Osteoblast (primary cell): ENCODE measurements at places on chromosomes 7 and 10.

DNA sequence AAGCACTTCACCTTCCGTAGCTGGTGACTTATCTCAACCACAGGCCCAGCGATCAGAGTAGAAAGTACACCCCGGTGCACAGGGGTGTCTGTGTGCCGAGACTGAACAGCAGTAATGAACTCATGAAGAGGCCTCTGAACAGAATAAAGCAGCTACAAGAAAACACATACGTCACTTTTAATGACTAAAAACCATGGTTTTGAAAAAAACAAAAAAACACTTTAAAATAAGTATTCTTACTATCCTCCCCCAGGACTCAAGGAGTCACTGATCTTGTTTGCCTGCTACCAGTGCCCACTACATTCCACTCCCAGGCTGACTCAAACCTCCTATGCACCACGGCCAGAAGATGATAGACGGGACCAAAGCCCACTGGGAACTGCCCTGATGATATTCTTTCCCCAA is 53.8 kb downstream of the NCAPG2 start:
- DNase-seq, result peak; percentile 98

DNA sequence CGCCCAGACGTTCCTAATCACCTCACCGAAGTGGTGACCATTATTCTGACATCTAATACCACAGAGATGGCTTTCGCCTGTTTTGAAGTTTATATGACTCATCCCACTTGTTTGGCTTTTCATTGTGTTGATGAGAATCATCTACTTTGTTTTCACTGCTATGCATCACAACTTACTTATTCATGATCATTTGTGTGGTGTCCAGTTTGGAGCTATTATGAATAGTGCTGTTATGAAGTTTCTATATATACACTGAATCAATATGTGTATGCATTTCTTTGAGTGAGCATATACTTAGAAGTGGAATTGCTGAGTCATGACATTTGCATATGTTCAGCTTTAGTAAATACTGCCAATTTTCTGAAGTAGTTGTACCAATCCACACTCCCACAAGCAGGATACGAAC is 38.6 kb upstream of the TNKS2 start:
- no peak for DNase-seq

- peak; percentile 51 for DNase-seq
These were observed 45.3 kb upstream of the PRKAR1B start for GRCh38 chr7:772392-772791.

DNA sequence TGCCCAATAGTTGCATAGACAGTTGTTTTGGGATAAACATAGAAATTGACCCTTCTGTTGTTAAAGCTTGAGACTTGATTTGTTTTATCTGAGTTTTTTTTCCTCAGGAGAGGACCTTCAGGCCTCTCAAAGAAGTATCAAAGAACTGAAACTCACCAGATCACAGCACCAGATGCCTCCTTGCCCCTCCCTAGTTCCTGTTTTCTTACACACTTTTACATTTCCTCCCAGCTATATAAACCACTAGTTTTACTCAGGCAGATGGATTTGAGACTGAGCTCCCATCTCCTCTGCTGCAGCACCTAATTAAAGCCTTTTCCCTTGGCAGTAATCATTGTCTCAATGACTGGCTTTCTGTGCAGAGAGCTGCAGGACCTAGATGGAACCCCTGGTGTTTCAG is 150.6 kb upstream of the NRG3 start:
- no peak for DNase-seq

- no peak for DNase-seq
These were observed 2.2 kb upstream of the NOM1 start for GRCh38 chr7:156947120-156947843.

GRCh38 chr10:93715345-93715744 is 13.0 kb upstream of the FRA10AC1 start:
- no peak for DNase-seq

GRCh38 chr7:96067321-96067720 is 254.6 kb downstream of the SLC25A13 start:
- DNase-seq, result peak; percentile 27

DNA sequence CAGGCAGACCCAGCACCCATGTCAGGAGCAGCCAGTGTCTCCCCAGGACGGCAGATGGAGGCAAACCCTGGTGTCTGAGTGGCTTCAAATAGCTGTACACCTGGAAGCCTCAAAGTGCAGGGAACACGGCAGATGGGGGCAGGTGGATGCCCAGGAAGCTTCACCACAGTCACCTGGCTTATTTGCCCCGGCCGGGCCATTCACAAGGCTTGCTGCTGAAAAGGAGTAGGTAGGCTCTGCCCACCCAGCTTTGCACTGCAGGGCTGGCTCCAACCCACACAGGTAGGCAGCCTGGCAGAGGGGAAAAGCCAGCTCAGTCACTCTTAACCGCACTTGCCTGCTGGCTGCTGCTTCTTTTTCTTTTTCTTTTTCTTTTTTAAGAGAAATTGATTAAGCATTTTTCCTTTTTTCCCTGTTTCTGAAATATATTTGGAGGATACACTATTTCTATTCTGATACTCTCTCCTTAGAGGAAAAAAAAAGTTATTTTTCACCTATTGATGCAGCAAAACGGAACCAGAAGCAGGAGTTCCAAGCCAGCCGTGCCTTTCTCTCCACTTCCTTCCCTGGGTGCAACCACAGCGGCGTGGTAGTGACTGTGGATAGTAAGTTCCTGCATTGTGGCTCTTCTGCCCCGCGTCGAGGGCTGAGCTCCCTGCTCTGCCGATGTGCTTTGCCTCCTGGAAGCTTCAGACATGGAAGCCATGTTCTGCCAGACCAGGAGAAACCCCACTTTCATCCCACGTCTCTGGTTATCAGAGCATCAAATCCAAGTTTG is 118.3 kb downstream of the KLF6 start:
- DNase-seq, result no peak

GRCh38 chr7:106545275-106545674 is 115.7 kb downstream of the CCDC71L start:
- no peak for DNase-seq

- no peak for DNase-seq
These were observed 237.9 kb upstream of the MYO3A start for GRCh38 chr10:25696013-25696708.

DNA sequence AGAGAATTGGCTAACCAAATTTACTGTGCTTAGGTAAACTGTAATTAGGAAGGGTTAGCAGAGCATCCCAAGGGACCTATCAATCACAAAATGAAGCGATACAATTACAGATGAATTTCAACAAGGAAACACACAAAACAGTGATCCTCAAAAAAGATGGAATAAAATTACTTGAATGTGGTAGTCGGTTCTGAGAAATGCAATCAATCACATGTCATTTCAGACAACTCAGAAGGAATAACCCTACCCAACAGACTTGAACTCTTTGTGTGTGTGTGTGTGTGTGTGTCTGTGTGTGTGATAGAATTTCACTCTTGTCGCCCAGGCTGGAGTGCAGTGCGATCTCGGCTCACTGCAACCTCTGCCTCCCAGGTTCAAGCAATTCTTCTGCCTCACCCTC is 43.5 kb downstream of the ST8SIA6 start:
- DNase-seq, result no peak

DNA sequence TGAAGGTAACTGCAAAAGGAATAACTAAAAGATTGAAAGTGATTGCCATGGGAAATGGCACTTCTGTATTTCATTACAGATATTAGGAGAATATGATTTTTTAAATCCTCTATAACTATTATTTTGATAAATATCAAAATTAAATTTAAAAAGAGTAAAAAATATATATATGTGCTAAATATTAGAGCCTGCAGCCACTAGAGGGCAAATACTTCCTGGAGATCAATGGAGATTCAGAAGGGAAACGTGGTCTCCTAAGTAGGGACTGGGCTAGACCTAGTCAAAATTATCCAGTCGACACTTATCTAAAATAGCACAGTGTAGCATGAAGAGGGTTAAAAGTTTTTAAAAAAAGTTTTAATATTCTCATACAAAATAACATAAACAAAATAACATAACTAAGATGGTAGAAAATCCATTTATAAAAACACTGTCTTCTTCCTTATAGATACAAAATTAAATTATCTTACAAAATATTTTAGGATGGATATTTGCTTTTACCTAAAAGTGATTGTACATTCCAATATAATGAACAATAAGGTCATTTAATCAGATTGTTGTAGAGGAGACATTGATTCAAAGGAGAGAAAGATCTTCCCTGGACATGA is 434.3 kb downstream of the MDFIC start:
- no peak for DNase-seq
